Activated T-cell treated with anti-CD3 and anti-CD28 coated beads for 24 hours (primary cell): ENCODE measurements at places on chromosomes 11 and 22.

DNA sequence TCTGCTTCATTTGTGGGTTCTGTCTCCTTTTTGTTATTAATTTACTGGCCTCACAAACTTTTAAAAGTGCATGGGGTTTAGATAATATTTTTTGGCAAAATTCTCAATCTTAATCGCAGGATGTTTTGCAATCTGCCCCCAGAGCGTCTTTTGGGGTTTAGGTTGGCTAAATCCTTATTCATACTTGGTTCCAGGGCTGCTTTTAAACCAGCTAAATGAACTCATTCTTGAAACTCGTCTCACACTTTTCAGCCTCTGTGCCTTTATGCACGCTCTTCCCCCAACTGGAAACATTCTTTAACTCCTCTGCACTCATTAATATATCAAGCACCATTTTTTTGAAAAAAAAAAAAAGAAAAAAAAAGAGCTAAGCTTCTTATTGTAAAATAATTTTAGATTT is 131.7 kb downstream of the KIF18A start:
- DNase-seq, result no peak

DNA sequence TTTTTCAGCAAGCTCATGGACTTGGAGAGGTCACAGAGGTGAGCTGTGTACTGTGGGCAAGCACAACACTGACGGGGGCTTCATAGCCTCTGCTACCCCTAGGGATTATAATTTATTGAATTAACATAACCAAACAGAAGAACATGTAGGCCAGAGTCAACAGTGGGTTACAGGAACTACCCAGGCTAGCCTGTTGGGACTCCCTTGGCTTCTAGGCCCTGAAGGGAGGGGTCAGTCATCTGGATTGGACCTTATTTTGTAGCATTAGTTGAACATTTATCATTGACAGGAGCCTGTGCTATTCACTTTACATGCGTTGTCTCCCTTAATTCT is 56.9 kb downstream of the KREMEN1 start:
- DNase-seq, result no peak

DNA sequence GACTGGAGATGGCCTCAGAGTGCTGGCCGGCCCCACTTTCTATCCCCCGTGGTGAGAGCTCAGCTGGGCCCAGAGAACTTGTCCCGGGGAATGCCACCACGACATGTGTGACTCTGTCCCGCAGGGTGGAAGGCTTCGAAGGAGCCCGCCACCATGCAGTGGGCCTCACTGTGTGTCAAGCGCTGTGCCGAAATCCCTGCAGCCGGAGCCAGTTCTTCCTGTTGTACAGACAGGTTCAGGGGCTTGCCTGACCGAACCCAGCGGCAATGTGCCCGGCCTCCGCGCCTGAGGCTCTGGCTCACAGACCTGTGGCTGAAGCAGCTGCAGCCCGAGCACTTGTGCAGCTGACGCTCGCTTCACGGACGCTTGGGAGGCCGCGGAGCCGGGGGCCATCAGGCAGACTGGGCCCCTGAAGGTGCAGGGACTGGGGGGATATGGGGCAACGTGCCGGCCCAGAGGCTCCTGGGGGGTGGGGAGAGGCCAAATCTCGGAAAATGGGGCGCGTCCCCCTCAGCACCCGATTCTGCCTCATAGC is 650 bp downstream of the PPM1F start:
- DNase-seq, result peak; percentile 7

- no peak for DNase-seq
Observed at GRCh38 chr11:126915430-126915829, 85.1 kb downstream of the KIRREL3 start.

DNA sequence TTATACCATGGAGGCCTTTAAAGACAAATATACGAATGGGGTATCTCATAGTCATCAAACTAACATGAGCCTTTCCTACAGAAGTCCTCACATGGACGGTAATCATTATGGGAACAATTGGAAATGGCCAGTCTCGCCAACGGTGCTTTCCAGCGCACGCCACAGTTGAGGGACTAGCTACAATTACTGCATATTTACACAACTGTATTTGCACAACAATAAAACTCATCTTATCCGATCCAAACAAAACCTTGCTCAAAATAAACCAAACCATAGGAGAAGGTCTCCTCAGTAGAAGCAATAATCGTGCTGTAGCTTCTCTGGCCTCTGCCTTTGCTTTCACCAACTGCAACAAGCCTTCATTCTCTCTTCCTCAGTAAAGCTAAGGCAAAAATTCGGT is 5.9 kb downstream of the CADM1 start:
- DNase-seq, result no peak

DNA sequence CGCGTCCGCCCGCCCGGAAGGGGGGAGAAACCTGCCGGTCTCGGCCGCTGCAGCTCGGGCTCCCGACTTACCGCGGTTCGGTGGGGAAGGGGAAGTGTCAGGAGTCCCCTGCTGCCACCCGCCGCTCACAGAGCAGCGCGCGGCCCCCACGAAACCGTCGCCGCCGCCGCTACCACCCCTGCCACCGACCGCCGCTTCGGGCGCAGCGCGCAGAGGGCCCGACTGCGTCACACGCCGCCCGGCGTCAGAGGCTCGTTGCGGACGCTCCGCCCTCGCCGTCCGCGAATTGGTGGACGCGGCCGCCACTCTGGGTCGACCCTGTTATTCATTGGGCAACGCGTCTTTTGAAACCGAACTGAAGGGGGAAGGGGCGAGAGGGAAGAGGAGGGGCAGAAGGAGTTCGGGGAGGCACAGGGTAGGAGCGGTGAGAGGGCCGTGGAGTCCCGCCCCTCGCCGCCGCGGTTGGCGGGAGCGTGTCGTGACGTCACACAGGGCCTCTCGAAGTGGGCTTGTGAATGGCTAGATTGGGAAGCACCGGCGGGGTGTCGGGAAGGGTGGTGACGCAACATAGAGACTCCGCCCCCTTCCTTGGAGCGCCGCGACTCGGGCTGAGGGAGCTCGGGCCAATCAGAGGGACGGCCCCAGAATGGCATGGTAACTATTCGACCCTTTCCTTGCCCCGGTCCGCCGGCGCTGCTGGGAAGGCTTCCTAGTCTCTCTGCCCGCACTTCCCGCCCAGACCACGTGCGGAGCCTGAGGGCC is at the start of gene NUP98:
NUP98 (minus strand) TSS at position 226 of the 762 bp plus-strand sequence. CDS start 15,437 bp downstream, outside the sequence.
- peak; percentile 100 for DNase-seq

DNA sequence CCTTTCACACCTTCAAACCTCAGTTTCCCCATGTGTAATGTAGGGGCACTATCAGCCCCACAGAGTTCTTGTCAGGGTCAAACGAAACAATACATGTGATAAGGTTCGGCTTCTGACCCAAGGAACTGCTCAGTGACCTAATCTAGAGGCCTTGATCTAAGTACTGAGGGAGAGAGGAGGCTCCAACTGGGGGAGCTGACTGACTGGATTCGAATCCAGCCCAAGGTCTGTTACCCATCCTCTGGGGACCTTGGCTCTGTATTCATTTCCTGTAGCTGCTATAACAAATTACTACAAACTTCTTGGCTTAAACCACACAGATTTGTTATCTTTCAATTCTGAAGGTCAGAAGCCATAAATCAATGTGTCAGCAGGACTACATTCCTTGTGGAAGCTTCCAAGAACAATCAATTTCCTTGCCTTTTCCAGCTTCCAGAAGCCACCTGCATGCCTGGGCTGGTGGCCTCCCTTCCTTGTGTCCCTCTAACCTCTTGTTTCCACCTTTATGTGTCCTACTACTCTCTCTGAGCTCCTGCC is 10.7 kb upstream of the ANAPC15 start:
- DNase-seq, result no peak
